ENCODE measurements at places on chromosomes 2 and 18.
A peak's percentile ranks its signal among the peaks of the same experiment; 100 is the strongest.

DNA sequence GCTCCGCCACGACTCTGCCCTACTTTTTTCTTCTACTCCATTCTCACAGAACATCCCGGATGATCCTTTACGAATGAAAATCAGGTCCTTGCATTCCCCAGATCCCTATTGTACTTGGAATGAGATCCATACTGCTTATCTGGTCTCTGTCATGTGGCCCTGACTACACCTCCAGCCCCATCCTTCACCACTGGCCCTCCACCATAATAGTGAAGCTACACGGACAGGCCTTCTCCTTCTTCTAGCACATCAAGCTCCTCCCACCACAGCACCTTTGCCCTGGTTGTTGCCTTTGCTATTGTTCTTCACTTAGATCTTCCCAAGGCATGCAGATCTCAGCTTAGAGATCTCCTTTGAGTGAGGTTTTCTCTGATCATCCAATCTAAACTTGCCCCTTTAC lies 20.1 kb upstream of the RMDN2 start:
- DNase-seq, result no peak

- DNase-seq, result no peak
These were observed 474 bp upstream of the CERKL start for GRCh38 chr2:181657379-181657778.

DNA sequence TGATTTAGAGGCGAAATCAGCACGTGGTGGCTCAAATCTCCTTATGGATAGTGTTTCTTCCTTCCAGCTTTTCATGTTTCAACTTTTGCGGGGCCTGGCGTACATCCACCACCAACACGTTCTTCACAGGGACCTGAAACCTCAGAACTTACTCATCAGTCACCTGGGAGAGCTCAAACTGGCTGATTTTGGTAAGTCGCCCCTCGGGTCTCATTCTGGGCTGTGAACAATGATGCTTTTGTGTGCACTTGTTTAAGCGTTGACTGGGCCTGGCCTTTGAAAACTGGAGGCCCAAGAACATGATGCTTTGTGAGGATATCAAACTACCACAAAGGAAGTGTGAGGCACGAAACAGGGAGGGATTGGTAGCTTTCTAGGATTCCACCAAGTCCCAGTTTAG lies 27.4 kb downstream of the CDK15 start:
- DNase-seq, result no peak

DNA sequence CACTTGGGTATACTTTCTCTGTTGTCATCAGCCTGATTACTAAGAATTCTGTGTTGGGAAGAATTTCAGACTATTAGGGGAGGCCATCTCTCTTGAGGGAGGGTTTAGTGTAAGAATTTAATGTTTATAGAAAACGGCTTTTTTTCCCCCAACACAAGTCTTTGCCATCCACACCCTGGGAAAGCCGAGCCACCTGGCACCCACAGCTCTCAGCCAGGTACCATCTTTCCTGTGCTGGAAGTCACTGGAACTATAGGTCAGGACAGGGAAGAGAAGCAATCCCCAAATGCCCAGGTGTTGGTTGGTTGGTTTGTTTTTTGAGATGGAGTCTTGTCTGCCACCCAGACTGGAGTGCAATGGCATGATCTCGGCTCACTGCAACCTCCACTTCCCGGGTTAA lies 155.1 kb downstream of the SMAD7 start:
- no peak for DNase-seq

DNA sequence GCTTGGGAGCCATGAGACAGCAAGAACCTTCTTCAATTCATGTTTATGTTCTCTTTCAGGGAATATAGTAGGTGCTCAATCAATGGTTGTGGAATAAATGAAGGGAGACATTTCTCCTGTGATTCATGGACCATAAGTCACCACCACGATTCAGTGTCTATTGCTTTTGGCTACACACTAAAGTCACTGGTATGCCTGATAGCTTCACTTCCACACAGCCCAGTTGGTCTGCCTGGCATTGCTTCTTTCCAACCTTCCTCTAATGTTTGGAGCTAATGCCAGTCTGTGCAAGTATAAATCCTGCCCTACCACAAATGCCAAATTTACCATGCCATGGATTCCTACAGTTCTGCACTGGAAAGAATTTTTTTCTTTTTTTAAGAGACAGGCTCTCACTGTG lies 1.3 kb upstream of the CXCR1 start:
- no peak for DNase-seq

- DNase-seq, result peak; percentile 43
These were observed 299.6 kb upstream of the FANCL start for GRCh38 chr2:58540681-58541080.

DNA sequence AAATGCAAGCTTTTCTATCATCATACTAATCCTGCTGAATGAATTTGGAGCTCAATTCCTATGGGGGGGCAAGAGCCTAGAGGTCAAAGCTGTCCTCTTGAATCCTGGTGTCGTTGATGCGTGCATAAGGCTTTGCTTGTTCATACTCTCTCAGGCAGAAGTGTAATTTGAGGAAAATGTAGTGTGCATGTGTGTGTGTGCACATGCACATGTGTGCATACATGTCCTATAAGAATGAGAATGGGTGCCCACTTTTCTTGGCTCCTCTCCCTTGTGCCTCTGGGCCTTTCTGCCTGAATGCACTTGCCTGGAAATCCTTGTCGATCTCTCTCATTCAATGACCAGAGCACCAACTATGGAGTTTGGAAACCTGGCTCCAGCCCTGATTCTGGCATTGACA lies 28.5 kb upstream of the C18orf32 start:
- DNase-seq, result no peak

- DNase-seq, result no peak
These were observed 170.3 kb downstream of the GFPT1 start for GRCh38 chr2:69216535-69217332.

- DNase-seq, result peak; percentile 58
These were observed 32.8 kb downstream of the FAM124B start for GRCh38 chr2:224369028-224369632.

GRCh38 chr2:172484706-172485105 lies 57.3 kb downstream of the ITGA6 start:
- no peak for DNase-seq

- no peak for DNase-seq
These were observed 52.0 kb downstream of the HAUS1 start for GRCh38 chr18:46156124-46156745.

- no peak for DNase-seq
These were observed 194.2 kb upstream of the HDAC4 start for GRCh38 chr2:239594772-239595608.

- no peak for DNase-seq
These were observed 13.2 kb upstream of the SERTAD2 start for GRCh38 chr2:64666810-64667438.

- DNase-seq, result no peak
These were observed 23.0 kb downstream of the CFAP65 start for GRCh38 chr2:219018286-219018685.

GRCh38 chr2:8317418-8317817 lies 364.4 kb upstream of the ID2 start:
- no peak for DNase-seq

- DNase-seq, result no peak
These were observed 61.0 kb downstream of the BIN1 start for GRCh38 chr2:127045792-127046501.

DNA sequence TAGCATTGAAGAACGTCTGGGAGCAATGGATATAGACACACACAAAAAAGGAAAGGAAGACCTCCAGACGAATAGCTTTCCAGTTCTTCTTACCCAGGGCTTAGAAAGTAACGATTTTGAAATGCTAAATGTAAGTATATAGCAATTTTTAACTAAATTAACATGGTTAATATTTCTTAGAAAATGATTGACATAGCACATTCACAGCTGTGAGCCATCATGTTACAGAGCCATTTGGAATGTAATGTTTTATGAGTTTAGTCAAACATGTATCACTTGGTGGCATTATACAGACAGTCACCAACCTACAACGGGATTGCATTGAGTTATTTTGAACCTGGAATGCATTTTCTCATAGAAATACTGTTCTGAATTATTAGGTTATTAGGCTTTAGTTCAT lies 35.1 kb downstream of the WDR43 start:
- DNase-seq, result no peak

- no peak for DNase-seq
These were observed 94.5 kb upstream of the FN1 start for GRCh38 chr2:215530191-215530968.

GRCh38 chr2:54757500-54757899 lies 34.0 kb downstream of the EML6 start:
- no peak for DNase-seq

GRCh38 chr2:173119069-173119807 lies 43.6 kb downstream of the MAP3K20 start:
- no peak for DNase-seq

- no peak for DNase-seq
These were observed 49.5 kb upstream of the MBP start for GRCh38 chr18:77181950-77182707.

DNA sequence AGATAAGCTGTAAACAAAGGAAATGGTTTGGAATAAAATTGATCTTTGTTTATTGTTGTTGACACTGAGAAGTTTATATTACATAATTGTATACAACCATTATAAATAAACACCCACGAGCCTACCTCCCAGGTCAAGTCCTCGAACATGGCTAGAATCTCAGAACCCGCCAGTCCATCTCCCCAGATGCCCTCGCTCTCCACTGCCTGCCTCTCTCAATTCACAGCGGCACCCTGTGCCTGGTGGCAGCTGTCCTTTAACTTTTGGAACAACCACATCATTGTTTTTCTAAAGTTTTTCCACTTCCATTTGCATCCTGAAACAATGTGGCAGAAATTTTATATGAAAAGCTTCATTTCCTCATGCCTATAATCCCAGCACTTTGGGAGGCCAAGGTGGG lies 52.2 kb upstream of the OTOS start:
- DNase-seq, result no peak

- DNase-seq, result no peak
These were observed 21.5 kb downstream of the NAB1 start for GRCh38 chr2:190670182-190670946.

DNA sequence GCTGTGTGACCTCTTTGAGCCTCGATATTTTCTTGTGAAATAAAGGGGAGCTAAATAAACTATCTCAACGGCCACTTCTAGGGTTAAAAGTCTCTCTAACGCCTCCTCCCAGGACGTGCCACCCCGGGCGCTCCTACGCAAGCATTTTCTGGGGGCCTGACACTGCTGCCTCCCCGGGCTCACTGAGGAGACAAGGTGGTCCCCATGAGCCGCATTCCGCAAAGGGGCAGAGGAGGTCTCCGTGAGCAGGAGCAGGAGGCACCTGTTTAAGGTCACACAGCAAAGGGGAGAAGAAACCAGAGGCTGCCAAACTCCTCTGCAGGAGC lies 913 bp upstream of the WNT10A start:
- peak; percentile 39 for DNase-seq

- DNase-seq, result no peak
These were observed 555.2 kb downstream of the STK39 start for GRCh38 chr2:167692191-167692590.

DNA sequence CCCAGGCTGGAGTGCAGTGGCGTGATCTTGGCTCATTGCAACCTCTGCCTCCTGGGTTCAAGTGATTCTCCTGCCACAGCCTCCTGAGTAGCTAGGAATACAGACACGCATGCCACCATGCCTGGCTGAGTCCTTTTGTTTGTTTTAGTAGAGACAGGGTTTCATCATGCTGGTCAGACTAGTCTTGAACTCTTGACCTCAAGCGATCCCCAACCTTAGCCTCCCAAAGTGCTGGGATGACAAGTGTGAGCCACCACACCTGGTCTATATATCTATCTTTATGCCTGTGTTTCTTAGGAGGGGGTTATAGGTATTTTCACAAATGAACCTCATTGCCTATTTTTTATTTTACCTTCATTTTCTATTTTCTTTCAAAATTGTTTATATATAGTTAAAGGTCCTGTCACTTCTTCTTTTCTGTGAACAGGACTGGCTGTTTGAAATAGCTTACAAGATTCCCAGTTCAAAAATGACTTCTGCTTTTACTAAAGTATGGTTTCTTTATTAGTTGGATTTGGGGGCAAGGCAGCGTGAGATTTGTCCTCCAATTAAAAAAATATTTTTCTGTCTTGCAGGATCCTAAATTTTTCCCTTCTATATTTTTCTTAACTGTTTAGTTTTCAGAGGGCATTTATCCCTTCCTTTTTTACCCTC lies 16.4 kb upstream of the MARCHF7 start:
- DNase-seq, result no peak

GRCh38 chr18:38663270-38663669 lies 1097.7 kb upstream of the CELF4 start:
- no peak for DNase-seq

- DNase-seq, result no peak
These were observed 139.3 kb downstream of the ASXL3 start for GRCh38 chr18:33717339-33717738.

GRCh38 chr2:65662654-65663432 lies 230.4 kb upstream of the SPRED2 start:
- DNase-seq, result no peak

GRCh38 chr2:3585261-3586109 lies 9.4 kb upstream of the COLEC11 start:
- DNase-seq, result no peak

DNA sequence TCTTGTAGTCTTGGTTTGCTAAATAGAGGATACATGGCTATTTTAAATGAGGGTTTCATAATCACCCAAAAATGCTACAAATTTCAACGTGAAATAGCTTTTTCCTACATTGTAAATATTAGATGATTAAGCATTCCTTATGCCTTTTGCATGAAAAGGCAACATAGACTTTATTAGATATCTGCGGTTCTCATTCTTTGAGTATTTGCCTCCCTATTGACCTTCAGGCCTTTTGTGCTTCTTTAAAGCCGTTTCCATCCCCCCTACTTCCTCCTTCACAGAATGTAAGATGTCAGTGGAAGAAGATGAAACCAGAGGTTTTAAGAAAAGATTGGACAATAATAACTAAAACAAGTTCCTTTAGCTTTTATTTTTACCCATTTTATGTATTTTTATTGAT lies 144.1 kb downstream of the UBE2E3 start:
- DNase-seq, result no peak

DNA sequence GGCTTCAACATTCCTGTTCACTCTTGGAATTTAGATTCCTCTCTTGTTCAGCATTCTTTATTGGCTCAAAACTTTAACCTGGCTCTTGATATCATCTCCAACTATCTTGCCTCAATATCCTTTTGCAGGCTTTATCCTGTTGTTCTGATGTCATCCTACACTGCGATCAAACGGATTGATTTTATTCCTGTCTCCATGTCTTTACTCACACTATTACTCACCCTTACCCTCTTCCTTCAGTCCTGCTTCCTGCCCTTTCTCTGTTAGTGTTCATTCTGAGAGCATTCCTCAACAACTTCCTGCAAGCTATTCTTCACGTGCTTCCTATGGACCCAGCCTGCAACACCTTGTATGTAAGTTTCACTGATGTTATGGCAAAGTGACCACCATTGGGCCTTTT lies 264.7 kb downstream of the RNF152 start:
- no peak for DNase-seq

- DNase-seq, result no peak
These were observed 65.2 kb upstream of the SNTG2 start for GRCh38 chr2:885230-886071.

GRCh38 chr2:1621041-1621440 lies 123.3 kb downstream of the PXDN start:
- DNase-seq, result no peak
